Osteocyte (in vitro differentiated cells): ENCODE measurements at places on chromosomes 7 and 10. TPM values are rescaled to one million over a fixed set of nuclear protein-coding genes. Genes with fewer than 3 reads are reported as not detected.

Gene ENTPD1
- 1.2 and 1.5 TPM in 2 replicates for total RNA-seq

Gene PRPS1L1
- not detected in 2 replicates for total RNA-seq

Gene FAM221A
- total RNA-seq = 4.0 TPM in 2 replicates

Gene FAM237B
- total RNA-seq = not detected in 2 replicates

Gene PFKFB3
- total RNA-seq = 34.2 and 37.9 TPM in 2 replicates

GRCh38 chr7:51154201-51154600, 162.4 kb downstream of the COBL start:
- H3K36me3 ChIP-seq = no peaks in the 10 kb centered on the region
- peaks cover 72% of the 10 kb centered on the region for H3K27me3 ChIP-seq
- H3K27ac ChIP-seq = no peak overlapping the region

DNA sequence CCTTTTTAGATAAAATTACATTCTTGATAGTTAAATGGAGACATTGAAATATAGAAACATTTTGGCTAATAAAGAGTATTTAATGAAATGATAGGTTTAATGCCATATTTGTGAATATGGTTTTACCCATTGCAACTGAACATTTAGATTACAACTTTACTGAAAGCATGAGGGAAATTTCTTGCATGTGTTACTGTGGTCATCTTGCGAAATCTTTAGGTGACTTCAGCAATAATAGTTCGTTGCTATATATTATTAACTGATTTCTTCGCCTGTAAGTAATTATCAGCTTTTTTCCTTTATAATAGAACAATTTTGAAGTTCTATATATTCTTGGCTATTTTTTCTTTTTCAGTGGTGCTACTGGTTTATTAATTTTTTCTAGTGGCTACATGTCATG, 83.2 kb downstream of the MLLT10 start:
- no peaks in the 10 kb centered on the region for H3K27me3 ChIP-seq
- no peak for DNase-seq
- peaks cover 16% of the 10 kb centered on the region for H3K36me3 ChIP-seq
- H3K4me1 ChIP-seq = no peaks in the 10 kb centered on the region
- H3K27ac ChIP-seq = no peak overlapping the region
- H3K4me3 ChIP-seq = no peak overlapping the region

DNA sequence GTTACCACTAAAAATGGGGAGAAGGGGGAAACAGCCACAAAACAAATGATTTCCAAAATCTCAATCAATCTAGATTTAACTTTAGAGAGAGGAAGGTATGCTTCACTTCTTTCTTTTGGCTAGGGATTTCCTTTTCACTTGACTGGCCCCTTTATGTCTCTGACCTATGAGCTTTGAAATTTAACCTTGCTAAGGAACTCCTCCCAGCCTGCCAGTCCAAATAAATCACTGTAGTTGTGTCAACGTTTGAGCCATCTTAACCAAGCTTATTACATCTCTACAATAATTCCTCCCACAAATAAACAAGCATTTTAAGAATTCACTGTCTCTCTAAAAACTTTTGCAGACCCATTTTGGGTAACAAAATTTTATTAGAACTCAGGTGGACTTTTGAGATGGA, 315.5 kb upstream of the CELF2 start:
- no peak overlapping the region for H3K4me3 ChIP-seq
- no peaks in the 10 kb centered on the region for H3K27me3 ChIP-seq
- H3K27ac ChIP-seq = no peak overlapping the region
- no peak for DNase-seq
- no peaks in the 10 kb centered on the region for H3K4me1 ChIP-seq

- H3K27ac ChIP-seq = no peak overlapping the region
- no peaks in the 10 kb centered on the region for H3K4me1 ChIP-seq
- H3K4me3 ChIP-seq = no peak overlapping the region
- H3K36me3 ChIP-seq = no peaks in the 10 kb centered on the region
- DNase-seq = no peak
Measured at GRCh38 chr10:5047912-5048628, 44.4 kb upstream of the AKR1C2 start.

DNA sequence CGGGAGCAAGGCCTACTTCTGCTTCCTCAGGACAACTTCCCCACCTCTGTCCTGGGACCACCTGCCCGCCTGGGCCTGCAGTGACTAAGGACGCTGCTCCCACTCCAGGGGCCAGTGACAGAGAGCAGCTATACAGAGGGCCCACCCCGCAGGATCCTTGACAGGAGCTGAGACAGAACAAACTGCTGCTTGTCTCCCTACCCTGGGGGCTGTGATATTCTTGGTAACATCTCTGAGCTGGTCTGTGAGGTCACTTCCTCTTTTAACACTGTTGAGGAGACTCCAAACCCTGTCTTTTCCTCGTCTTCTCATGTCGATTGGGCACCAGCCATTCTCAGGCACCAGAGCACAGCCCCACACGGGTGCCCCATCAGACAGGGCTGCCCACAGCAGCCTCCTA, 6.9 kb upstream of the MRPS24 start:
- no peak overlapping the region for H3K4me3 ChIP-seq
- DNase-seq = no peak
- H3K4me1 ChIP-seq = peaks cover 32% of the 10 kb centered on the region
- H3K27ac ChIP-seq = no peak overlapping the region
- H3K27me3 ChIP-seq = no peaks in the 10 kb centered on the region
